Stimulated activated CD8-positive, alpha-beta memory T cell treated with anti-CD3 and anti-CD28 coated beads, Interleukin-7, amount 100 ng/mL, for 48 hours (primary cell): ENCODE measurements at places on chromosomes 12 and 14.

DNA sequence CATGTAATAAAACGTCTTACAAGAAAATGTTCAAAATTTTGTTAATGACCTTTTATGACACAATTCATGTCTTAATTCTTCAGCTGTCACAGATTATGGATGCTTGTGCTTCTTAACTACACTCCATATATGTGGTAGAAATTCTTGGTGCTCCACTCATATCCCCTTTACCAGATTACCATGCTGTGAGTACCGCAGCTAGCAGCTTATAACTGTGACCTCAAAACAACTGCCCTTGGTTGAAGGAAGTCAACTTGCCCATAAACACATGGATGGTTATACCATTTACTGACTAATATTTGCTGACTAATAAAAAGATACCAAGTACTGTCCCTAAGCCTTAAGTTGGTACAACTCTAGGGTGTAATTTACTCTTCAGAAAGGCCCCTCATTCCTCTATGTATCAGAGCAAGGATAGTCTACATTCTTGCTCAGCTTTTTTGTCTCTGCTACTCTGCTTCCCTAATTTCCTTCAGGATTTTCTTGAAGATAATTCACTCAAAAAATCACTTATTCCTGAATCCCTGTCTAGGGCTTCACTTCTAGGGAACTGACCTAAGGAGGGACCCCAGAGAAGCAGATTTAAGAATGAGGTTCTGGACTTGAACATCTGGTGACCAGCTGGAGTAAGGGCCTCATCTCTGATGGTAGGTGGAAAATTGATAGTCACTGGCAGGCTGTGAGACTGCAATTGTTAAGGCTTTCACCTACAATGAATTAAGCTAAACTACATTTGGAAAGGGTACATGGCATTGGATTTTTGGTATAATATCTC, 152.3 kb downstream of the SLC6A15 start:
- DNase-seq = no peak

DNA sequence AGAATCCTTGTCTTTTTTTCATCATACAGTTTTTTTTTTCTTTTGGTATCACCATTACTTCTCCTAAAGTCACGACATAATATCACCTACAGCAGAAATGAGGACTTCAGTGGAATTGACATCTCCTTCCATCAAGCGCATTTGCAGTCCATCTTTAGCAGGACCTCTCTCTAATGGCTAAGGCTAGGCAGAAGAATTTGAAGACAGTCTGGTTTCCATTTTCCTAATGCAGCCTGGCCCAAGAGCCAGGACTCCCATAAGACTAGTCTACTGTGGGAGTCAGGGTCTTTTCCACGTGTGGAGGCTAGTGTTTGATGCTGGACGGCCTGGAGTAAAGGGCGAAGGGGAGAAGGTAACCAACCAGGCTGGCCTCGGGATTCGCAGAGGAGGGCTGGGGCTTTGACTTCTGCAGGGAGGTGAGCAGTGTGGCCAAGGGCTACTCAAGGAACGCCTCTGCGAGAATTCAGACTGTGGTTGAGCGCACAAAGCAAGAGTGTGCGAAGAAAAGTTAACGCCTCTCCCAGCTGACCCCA, 769 bp upstream of the ZNF740 start:
- no peak for DNase-seq

DNA sequence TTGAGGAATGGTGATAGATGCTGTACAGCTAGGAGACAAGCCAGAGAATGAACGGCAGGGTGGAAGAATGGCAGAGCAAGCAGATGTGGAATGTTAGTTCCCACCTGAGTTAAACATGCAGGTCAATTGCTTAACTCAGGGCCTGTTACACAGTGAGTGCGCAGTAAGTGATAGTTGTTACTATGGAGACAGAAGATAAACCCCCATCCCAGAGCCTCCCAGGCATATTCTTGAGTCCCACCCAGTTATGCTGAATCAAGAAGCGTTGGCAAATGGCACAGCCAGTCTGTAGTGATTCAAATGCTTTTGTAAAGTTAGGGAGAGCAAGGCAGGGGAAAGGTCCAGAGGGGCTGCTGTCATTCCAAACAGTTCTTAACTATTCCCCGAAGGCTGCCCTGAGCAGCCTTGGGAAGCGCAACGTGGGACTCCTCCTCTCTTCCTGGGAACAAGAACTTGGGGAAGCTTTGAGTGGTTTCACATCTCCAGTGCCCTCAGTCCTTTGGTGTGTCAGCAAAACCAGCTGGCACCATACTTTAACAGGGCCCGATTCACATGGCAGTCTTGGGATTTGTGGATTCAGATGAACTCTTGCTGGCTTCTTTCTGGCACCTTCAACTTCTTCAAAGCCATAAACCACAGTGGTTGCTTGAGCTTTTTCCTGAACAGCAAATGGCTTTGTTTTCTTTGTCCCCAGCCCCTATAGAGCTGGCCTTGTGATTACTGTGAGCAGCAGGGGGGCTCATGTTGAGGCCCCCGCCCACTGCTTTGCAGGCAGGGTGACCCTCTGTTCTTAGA, 66.4 kb downstream of the PPM1A start:
- DNase-seq = no peak

DNA sequence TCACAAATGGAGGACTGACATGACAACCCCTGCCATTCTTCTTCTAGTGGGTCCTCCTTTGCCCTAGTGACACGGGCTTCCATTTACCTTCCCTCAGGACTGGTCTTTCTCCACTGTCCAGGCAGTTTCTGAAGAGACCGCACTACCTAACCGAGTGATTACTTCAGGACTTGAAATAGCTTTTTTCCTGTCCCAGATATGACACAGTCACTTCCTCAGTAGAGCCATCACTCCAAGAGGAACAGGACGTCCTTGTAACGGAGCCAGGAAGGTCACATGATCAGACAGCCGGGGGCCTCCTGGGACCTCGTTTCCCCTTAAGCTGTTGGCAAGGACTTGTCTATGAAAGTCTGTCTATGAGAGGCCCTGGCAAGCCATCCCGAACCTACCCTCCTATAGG, 62.3 kb downstream of the FOS start:
- DNase-seq = no peak

- DNase-seq = no peak
Measured at GRCh38 chr14:20631023-20631879, 10.2 kb downstream of the OR6S1 start.

- no peak for DNase-seq
Measured at GRCh38 chr14:18660585-18660922, 59.6 kb downstream of the OR11H12 start.

DNA sequence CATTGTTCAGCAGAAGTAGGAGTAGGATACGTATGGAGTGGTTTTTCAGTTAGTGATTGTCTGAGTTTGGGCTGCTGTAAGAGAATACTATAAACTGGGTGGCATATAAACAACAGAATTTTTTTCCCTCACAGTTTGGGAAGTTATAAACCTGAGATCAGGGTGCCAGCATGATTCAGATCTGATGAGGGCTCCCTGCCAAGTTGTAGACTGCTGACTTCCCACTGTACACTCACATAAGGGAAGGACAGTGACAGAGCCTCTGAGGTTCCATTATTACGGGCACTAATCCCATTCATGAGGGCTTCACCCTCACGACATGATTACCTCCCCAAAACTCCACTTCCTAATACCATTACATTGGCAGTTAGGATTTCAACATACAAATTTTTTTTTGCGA, 50.7 kb downstream of the ACSM4 start:
- no peak for DNase-seq

DNA sequence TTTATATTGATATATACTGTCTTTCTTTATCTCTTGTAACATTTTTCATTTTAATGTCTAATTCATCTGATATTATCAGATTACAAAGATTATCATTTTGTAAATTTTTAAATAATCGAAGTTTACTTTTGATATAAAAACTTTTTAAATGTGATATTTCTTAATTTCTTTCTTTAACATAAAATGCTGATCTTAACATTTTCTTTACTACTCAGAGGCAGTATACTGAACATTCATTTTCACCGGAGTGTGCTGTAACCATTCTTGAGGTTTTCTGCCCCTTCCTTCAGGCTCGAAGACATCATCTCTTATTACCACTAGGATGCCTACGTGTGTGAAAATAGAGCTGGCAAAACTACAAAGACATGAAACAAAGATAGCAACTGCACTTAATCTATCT, 186.9 kb downstream of the DIO2 start:
- DNase-seq = no peak

DNA sequence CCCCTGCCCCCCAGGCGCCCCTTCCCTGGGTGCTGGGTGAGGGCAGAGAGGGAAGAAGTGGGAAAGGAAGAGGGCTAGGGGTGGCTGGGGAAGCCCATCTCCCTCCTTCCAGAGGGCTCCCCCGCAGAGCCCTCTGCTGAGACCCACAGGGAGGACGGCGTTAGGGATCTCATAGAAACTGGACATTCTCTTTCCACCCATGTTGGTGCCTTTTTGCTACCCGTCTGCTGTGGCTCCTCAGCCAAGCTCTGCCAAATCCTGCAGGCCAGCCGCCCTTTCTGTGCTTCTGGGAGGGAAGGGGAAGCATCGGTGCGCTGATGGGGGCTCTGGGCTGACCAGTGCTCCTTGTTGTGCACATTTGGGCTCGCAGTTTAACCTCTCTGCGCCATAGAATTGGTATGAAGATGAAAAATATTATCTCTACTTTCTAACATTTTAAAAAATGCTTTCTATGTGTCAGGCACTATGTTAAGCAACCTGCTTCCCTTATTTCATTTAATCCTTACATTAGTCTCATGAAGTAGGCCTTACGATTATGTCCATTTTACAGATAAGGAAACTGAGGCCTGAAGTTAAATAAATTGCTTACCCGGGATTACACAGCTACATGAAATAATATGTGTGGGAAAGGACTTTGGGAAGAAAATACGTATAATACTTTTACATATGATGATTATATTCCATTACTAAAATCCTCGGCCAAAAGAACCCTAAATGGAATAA, 981 bp downstream of the SLC48A1 start:
- no peak for DNase-seq

DNA sequence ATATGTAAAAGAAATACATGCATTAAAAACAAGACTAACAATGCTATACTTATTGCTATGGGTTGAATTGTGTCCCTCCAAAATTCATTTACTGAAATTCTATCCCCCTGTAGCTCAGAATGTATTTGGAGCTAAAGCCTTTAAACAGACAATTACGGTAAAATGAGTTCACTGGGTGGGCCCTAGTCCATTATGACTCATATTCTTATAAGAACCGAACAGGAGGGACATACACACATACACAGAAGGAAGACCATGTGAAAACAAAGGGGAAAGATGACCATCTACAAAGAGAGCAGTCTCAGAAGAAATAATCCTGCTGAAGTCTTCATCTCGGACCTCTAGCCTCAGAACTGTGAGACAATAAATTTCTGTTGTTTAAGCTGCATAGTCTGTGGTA, 77.1 kb upstream of the ANKS1B start:
- DNase-seq = no peak

- DNase-seq = no peak
Measured at GRCh38 chr12:102053062-102053349, 8.8 kb downstream of the WASHC3 start.

- no peak for DNase-seq
Measured at GRCh38 chr12:112190231-112191025, 65.1 kb downstream of the TRAFD1 start.

DNA sequence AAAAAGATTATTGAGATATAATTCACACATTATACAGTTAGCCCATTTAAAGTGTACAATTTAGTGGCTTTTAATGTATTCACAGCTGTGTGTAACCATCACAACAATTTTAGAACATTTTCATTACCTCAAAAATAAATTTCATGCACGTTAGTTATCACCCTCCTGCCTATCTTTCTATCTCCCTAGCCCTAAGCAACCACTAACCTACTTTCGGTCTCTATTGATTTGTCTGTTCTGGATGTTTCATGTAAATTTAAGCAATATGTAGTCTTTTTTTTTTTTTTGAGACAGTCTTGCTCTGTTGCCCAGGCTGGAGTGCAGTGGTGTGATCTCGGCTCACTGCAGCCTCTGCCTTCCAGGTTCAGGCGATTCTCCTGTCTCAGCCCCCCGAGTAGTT, 439.4 kb downstream of the PCNX1 start:
- DNase-seq = no peak

DNA sequence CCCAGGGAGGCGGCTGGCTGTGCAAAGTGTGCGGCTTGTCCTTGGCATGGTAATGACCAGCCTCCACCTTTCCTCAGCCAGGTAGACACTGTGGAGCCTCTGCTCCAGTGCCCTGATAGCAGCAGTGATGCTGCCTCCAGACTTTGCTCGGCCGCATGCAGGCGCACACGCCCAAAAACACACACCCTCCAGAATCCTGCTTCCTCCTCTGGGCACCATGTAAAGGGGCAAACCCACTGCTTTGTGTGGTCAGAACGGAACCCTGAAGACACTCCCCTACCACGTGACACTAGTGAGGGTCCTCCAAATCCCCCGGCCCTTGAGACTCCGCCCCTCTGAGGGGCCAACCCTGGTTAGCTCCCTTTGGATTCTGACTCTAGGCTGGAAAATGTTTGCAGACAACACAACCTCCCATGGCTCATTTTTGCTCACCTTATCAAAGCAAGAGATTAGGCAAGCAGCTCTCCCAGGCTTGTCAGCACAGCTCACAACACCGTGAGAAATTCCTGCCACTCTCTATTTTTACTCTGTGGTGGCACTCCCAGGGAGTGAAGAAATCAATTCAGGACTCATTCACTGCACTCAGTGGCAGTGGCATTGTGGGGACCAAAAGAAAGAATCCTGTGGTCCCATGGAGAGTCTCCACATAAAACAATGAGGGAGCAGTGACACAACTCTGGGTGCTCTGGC, 4.5 kb downstream of the KRT77 start:
- no peak for DNase-seq

DNA sequence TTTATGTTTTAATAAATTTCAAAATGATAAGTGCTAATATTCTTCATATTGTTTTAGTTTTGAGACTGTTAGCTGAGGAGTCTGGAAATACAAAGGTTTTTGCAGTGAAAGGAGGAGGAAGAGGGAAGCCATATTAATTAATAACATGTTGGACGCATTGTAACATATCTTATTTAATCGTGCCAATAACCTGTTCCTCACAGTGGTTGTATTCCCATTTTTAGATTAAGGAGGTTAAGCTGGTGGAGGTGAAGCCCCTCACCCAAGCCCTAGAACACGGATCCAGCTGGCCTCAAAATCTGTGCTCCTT, 92.4 kb downstream of the EML1 start:
- DNase-seq = no peak

- no peak for DNase-seq
Measured at GRCh38 chr12:77023501-77023900, 41.9 kb downstream of the E2F7 start.

DNA sequence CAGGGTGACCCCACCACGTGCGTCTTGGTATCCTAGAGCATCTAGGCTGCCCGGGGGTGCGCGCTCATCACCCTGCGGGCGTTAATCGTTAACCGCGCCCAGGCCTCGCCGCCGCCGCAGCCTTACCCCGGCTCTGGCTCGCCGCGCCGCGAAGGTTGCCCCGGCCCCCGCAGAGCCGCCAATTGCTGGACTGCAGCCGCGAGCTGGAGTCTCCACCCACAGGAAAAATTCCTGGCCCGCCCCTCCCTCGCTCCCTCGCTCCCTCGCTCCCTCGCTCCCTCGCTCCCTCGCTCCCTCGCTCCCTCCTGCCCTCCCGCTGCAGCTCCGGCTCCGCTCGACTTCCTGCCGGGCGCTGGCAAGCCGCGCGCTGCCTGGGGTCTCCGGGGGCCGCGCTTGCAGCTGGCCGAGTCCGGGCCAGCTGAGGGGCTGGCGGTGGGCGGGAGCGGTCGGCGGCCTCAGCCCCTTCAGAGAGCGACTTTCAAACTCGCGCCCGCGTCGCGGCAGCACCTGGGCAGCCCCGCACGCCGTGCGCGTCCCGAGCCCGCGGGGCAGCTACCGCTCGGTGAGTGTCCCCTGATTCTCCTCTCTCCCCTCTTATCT, at the start of gene PLEKHG3:
Gene PLEKHG3, plus strand, starts transcription at position 282 of the 600 bp plus-strand sequence. CDS start 23,208 bp downstream, outside the sequence.
- no peak for DNase-seq

GRCh38 chr12:4148418-4149056, 125.0 kb upstream of the CCND2 start:
- no peak for DNase-seq

GRCh38 chr12:22974865-22975264, 349.9 kb downstream of the ETNK1 start:
- no peak for DNase-seq
